Vagina (tissue), 2 donors: ENCODE measurements at places on chromosomes 16 and 17.

GRCh38 chr16:21560462-21560861, 38.9 kb upstream of the METTL9 start:
- DNase-seq: no peak

DNA sequence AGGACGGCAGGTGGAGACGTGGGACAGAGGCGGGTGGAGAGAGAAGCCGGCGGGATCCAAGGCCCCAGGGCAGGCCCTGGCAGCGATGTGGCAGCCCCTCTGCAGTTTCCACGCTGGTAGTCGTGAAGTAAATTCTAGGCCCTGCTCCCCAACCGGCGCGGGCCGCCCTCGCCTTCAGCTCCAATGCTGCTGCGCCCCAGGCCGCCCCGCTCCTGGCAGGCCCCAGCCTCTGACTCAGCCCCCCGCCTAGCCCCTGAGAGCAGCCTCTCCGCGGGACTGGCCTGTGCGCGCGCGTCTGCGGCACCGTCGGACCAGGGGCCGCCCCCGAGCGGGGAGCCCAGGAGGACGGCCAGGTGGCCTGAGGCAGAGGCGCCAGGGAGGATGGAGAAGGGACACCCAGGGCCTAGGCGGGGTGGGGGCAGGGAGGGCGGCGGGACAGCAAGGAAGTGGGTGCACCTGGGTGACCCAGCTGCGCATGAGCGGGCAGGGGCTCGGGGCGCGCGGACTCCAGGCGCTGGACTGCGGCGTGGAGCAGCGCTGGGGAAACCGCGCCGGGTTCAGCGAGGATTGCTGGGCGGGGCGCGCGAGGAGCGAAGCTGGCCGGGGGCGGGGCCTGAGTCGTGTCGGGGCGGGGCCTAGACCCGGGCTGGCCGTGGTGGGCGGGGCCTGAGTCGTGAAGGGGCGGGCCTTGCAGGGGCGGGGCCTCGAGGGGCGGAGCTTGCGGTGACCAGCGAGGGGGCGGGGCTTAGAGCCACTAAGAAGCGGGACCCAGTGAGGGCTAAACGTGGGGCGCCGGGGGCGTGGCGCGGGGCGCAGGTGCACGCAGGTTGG, 29.6 kb downstream of the ZNF778 start:
- no peak for DNase-seq

DNA sequence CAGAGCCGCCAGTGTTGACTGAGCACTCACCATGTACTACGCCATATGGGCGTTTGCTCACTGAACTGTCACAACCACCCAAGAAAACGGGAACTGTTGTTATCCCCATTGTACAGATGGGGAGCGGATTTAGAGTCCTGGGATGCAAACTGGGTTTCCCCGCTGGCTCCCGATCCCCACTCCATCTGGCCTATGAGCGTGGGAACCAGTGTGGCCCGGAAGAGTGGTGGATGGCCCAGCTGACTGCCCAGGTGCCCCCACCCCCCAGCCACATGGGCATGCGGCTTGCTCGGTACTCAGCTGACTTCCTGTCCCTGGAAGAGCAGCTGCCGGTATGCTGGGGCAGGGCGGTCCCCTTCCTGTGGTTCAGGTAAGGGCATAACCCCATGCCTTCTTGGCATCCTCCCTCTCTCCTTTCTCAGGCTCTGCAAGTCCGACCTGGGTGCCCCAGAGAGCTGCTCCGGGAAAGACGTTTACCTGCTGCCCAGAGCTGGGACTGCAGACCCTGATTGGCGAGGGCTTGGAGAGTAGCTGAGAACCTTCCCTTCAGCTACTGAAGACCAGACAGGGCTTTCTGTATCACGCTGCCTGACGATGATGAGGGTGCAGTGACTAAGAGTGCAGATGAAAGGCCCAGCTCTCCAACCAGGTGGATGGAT, 16.2 kb downstream of the SOCS3 start:
- no peak for DNase-seq

GRCh38 chr17:16923097-16923903, 48.6 kb downstream of the TNFRSF13B start:
- DNase-seq: peak; percentile 74

DNA sequence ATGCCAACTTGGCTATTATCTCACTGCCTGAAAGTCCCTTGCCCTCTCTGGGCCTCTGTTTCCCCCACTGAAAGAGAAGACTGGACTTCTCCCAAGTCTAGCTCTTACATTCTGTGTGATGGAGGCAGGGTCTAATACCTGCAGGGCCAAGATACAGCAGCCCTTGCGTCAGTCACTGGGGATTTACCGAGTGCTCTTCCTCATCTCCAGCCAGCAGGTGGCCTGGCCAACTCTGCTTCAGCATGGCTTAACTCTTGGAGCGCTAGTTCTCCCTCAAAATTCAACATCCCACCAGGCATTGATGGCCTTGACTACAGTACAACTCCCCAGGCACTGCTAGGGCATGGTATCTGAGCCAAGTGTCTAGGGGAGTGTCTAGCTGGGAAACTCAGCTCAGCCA, 19.9 kb upstream of the MTMR4 start:
- no peak for DNase-seq

DNA sequence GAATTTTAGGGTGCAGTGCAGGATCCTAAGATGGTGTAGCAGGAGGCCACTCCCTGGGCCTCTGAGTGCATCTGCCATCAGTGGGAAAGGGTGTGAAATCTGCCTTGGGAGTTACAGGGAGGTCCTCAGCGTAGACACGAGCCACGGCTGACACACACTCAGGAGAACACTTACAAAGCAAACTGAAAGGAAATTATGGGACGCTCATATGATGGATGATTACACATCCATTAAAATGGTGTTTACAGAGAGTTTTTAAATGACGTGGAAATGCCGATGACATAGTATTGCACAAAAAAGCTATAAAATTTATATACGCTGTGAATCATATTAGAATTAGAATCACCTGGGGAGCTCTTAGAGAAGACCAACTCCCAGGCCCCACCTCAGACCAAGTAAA, 175.2 kb downstream of the CCDC182 start:
- DNase-seq: no peak

- no peak for DNase-seq
Observed at GRCh38 chr17:61205931-61206330, 193.7 kb upstream of the TBX2 start.

GRCh38 chr17:74442670-74443515, 11.0 kb downstream of the GPRC5C start:
- DNase-seq: no peak

DNA sequence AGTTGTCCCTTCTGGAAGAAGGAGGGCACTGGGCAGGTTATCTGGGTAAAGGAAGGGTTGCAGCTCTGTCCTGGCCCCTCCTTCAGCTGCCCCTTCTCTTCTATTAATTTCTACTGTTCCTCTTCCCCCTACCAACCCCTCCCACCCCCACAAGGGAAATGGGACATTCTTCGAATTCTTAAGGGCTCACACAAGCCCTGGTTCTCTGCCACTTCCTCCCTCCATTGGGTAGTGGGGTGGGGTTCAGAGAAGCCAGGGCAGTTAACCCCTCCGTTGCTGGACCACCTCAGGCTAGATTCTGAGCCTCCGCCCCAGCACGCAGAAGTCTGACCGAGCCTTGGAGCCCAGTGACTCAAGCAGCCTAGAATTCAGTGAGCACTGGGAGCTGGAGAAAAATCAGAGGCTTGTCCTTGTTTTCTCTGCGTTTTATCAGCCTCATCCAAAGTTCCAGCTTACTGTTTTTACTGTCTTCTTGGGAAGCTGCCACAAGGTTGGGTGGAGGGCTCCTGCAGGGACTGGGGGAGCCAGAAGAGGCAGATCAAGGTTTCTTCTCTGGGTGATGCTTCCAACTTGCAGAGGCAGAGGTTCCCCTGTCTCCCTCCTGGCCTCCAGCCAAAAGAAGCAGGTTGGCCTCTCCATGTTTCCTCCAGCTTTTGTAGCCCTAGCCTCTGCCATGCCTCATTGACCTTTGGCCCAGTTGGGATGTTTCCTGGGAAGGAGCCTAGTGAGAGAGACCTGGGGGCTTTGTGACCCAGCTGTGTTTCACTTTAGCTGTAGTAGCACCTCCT, 10.2 kb downstream of the LASP1 start:
- DNase-seq: no peak

DNA sequence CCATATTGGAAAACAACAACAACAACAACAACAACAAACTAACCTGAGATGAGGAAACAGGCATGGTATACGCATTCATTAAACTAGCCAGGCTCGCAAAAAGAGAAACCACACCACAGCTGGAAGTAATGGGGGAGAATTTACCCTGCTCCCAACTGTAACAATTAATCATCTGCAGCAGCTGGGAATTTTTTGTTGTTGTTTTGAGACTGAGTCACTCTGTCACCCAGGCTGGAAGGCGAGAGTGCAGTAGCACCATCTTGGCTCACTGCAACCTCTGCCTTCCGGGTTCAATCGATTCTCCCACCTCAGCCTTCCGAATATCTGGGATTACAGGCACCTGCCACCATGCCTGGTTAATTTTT, 16.3 kb downstream of the PRPSAP1 start:
- DNase-seq: no peak

DNA sequence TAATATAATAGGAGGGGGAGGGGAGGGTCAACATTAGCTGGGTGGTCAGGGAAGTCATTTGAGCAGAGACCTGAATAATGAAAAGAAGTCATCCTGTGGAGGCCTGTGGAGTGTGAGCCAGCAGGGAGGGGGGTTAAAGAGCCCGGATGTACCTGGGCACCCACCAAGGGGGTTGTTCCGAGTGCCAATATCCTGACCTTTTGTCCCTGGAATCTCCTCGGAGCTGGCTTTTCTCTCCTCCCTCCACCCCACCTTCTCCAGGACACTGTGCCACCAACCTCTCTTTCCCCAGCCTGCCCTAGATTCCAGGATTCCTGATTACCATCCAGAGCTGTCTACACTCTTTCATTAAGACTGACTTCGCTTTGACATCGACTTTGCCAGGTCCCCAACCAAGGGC, 6.2 kb downstream of the SHBG start:
- DNase-seq: no peak

DNA sequence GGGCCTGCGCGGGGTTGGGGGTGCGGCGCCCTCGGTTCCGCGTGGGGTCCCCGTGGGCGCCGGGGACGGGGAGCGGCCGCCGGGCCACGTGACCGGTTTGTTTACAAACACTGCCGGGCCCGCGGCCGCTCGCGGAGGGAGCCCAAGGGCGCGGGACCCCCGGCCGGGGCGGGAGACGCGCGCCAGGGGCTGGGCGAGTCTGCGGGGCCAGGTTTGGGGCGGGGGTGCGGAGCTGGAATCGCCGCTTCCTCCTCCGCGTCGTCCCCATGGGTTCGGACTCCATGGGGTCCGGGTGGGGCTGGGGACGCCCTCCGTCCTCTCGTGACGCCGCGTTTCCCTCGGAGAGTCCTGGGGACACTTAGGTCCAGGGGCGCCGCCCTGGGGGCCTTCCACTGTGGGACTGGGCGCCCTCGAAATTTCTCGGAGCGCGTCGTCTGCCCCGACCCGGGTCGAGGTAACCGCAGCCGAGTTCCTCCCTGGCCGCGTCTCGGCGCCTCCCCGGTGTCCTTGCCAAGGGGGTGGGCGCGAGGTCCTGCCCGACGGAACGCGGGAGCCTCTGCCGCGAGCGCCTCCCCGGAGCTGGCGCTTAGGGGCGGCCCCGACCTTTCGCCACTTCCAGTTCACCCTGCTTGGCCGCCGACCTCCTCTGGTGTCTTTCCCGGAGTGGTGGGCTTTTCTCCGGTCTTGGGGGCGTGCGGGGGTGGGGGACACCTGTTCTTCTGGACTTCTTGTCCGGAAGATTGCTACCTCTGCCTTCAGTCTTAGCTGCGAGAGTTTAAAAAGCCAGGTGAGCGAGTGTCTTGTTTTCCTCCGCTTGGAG, 684 bp downstream of the YPEL2 start:
- peak; percentile 90 for DNase-seq

DNA sequence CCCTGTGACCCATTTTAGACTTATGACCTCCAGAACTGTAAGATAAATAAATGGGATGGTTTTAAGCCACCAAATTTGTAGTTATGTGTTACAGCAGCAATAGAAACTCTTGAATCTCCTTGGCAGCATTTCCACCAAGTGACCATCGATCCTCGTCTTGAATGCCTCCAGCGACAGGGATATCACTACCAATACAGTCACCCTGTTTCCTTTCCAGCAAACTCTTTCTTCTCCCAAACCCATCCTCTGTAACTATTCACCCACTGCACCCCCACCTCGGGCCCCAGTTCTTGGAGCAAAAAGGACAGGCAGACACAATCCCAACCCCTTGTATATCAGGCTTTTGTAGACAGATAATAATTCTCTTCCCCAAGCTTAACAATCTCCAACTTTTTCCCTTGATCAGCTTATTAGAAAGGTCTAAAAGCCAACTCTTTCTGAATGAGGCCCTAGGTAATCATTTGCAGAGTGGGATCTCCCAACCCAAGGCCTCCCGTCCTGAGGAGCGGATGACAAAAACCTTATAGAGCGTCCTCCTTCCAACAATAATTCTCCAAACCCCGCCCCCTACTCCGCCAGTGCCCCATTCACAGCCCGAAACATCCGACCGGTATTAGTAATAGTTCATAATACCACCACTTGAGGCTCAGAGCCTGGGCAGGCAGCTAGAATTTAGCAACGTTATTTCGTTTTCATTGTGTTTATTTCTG, 14.7 kb upstream of the PLLP start:
- no peak for DNase-seq

GRCh38 chr16:57343221-57343620, 15.4 kb upstream of the CCL22 start:
- DNase-seq: no peak

GRCh38 chr16:88200896-88201185, 181.9 kb upstream of the ZNF469 start:
- peak; percentile 88 for DNase-seq

DNA sequence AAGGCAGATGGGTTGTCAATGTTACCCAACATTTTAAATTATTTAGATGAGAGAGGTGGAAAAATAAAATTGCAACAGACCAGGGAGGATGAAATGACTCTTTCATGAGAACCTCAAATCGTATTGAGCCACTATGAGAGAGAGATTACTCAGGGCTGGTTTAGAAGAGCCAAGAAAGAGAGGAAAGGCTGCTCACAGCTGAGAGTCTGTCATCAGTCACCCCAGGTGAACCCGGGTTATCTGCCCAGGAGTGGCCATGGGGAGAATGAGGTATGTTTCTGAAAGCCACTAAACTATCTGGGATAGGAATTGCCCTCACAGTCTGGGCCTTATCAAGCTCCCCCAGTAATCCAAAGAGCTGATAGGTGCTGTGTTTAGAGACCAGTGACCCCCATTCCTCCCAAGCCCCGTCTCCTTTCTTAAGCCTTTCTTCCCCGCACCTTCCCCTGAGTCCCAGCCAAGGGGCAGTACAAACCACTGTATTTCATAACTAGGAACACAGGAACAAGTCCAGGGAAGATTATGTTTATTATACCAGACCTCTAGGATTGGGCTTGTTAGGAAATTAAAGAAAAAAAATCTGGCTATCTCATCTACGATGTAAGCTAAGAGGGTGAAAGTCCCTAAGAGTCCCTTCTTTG, 158.9 kb upstream of the NOL11 start:
- no peak for DNase-seq
